Hematopoietic multipotent progenitor cell (in vitro differentiated cells): ENCODE measurements at places on chromosomes 6 and 20. TPM values are rescaled to one million over a fixed set of nuclear protein-coding genes. Genes with fewer than 3 reads are reported as not detected.
A peak's percentile ranks its signal among the peaks of the same experiment; 100 is the strongest.

GNL1 gene
- 46.6 TPM for total RNA-seq

HAO1 gene
- not detected for total RNA-seq

EYA4 gene
- under 0.01 TPM for total RNA-seq

LKAAEAR1 gene
- 5.7 TPM for total RNA-seq

ESR1 gene
- 1.9 TPM for total RNA-seq

GRCh38 chr6:31666337-31666965 lies 571 bp downstream of the CSNK2B start:
- no peak for DNase-seq

DNA sequence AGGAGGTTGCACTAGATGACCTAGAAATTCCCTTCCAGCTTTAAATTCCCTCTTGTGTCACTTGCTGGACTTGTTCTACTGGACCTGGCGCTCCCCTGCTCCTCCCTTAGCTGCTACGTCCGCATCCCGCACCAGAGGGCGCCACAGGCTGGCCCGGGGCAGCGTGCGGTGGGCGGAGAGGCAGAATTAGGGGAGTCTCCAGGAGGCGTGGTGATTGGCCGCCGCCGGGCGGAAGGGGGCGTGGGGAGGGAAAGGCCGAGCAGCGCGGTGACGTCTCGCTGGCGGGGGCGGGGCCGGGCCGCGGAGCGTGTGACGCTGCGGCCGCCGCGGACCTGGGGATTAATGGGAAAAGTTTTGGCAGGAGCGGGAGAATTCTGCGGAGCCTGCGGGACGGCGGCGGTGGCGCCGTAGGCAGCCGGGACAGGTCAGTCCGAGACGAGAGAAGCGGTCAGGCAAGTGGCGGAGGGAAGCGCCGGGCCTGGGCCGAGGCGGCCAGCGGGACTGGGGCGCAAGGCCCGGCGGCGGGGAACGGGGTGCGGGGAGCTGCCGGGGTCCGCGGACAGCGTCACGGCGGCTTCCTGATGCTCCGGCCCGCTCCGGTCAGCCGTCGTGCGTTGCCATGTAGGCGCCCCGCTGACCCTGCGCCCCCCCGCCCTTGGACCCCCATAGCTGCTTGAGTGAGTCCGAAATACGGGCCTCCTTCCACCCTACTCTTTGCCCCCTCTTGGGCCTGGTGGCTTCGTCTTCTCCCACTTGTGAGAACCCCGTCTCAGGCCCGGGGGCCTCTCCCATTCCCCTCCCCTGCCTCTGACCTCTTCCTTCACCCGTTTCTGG lies at the start of gene PPARD:
PPARD (plus strand) TSS at position 301 of the 834 bp plus-strand sequence. CDS start 68,530 bp downstream, outside the sequence.
- DNase-seq, result peak; percentile 93

- DNase-seq, result no peak
These were observed 109.5 kb downstream of the B3GAT2 start for GRCh38 chr6:70847106-70848084.

DNA sequence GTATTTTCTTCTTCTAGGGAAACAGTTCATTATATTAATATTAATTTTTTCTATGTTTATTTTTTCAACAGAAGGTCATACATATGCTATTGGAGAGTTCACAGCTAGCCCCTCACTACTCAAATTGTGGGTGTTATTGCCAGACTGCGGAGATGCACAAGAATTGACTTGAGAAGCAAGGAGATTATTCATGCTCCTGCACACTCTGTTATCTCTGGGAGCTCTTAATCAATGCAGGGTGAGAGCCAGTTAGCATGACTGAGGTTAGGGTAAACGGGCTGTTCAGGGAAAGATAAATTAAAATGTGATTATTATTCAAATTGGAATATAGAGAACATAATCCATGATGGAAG lies 48.9 kb upstream of the DEFB112 start:
- DNase-seq, result no peak

- DNase-seq, result no peak
These were observed 236.6 kb upstream of the FAM83B start for GRCh38 chr6:54609981-54610380.

GRCh38 chr20:64049060-64049877 lies at the start of gene SOX18:
Gene SOX18, minus strand, starts transcription at chr20:64049639. Its CDS starts 123 bp downstream, at chr20:64049516.
- DNase-seq, result no peak
